ENCODE measurements at places on chromosomes 16 and 17.

- no peak for DNase-seq
Measured at GRCh38 chr16:56363781-56364565, 61.4 kb downstream of the AMFR start.

DNA sequence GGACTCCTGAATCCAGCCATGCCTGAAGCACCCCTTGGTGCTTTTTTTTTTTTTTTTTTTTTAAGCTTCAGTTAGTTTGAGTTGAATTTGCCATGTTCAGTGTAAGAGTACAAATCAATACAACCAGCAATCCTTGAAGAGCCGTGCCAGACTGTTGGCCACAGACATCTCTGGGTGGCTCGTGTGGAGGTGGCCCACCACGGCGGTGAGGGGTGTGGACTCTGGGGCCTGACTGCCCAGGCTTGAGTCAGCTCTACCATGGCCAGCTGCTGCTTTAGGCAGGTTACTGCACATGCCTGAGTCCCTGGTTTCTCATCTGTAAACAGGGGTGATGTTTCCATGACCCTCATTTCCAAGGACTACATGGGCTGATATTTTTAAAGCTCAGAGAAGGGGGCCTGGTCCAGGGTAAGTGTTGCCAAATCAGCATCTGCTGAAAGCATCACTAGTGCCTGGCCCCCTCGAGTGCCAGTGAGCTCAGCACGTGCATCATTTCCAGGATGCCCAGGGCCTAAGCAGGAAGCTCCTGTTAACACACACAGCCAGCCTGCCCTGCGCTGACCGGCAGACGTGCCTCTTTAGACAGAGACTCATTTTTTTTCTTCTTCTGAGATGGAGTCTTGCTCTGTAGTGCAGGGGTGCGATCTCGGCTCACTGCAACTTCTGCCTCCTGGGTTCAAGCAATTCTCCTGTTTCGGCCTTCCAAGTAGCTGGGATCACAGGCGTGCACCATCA is 90.1 kb downstream of the DNAH17 start:
- no peak for DNase-seq

DNA sequence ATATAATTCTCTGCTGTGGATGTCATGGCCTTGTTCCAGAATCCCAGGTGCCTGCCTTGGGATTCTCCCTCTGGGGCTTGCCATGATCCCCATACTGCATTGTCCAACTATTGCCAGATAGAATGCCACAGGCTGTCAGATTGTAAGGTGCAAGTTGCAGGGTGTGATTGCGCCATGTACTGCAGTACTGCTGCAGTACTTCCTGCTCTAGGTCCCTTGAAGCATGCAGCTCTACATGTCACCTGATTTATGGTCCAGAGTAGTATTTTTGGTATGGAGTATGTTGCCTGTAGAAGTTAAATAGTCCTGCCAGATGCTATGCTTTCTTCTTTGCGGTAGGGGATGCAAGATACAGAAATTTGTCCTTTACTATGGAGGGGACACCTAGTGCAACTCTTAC is 7.0 kb upstream of the SLFN5 start:
- DNase-seq, result no peak

DNA sequence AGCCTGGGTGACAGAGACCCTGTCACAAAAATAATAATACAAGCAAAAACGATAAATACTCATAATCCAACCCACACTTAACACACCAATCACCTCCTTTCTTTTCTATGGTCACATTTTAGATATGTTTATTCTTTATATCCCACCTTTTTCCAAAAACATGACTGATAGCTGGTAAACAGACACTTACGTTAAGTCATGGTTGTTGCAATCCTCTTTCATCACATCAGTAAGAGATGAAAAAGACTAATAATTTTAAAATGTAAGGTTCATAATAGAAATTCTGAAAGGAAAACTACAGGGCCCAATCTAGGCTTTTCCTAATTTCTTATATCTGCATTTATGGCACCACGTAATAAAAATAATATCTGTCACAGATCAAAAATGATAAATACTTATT is 10.2 kb downstream of the SMURF2 start:
- no peak for DNase-seq

DNA sequence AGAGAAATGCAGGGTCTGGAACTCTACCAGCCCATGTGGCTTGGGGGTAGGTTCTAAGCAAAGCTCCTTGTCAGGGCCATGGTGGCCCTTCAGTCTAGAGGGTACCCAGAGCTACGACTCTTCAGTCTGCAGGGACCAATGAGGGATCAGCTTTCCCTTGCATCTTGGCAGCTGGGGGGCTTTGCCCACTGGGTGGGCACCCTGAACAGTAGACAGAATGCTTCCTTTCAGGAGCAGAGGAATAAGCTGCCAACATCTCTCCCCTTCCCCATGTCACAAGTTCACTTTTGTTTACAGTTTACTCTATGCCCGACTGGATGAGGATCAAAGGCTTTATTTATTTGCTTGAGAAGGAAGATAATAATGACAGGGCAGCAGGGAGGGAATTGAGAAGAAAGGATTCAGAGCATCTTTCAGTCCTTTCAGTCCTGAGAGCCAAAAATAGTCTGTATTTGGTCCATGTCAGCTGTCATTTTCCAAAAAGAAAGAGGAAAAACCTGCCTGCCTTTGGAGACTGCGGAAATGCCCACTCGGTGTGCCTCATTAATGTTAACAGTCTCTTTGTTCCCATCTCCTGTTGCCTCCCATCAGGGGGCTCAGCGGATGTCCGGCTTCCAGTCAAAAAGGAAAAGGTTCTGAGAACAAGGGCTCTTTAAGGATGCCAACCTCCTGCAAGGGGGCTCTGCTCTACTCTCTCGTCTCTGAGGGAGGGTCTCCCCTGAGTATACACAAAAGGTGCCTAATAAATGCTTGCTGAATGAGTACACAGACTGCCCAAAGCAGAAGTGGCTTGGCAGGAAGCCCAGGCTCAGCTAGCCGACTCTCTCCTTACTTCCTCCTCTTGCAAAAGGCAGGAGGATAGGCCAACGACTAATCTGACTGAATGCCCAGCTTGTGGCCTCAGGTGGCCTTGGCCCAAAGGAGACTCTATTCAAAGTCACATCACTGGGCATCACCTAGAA is 17.1 kb downstream of the TRAF4 start:
- no peak for DNase-seq

- DNase-seq, result peak; percentile 32
Measured at GRCh38 chr16:15682105-15682570, 32.1 kb downstream of the NDE1 start.

DNA sequence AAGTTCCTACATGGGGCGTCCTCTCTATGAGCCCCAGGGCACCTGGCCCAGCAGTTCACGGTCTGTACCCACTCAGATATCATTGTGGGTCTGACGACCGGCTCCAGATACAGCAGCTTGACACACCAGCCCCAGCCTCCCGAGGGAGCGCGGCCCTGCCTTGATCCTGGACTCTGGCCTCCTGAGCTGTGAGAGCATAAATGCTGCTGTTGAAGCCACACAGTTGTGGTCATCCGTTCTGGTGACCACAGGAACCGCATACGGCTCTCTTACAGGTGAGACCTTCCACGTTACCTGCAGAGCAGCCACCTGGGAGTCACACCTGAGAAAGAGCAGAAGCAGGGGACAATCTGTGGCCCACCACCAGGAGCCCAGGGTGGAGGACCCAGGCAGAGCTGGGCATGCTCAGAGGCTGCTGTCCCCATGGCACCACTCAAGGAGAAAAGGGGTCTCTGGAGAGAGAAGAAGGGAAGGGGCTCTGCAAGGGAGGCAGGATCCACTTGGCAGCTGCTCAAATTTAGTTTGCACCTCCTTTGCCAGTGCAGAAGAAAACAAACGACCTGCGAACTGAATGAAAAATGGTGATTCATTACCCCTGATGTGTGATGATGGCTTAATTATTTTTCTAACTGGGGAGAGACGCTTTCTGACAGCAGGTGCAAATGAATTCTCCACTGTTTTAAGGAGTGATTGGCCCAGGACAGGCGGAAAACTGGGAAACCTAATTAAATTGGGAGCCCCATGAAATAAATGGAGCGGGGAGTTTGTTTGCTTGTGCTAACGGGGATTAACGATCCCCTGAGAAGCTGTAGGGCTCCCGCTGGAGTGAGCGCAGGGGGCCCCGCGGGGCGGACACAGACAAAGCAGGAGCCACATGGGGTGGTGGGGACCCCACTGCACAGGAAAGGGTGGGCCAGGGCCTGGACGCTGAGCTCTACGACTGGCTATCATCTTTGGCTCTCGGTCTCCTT is 208.9 kb downstream of the RBFOX3 start:
- DNase-seq, result no peak

GRCh38 chr17:65742403-65743307 is 181.2 kb upstream of the AXIN2 start:
- peak; percentile 56 for DNase-seq

- DNase-seq, result no peak
Measured at GRCh38 chr17:273981-274832, 78.4 kb downstream of the RPH3AL start.

- no peak for DNase-seq
Measured at GRCh38 chr17:44546671-44547606, 10.3 kb upstream of the FZD2 start.

DNA sequence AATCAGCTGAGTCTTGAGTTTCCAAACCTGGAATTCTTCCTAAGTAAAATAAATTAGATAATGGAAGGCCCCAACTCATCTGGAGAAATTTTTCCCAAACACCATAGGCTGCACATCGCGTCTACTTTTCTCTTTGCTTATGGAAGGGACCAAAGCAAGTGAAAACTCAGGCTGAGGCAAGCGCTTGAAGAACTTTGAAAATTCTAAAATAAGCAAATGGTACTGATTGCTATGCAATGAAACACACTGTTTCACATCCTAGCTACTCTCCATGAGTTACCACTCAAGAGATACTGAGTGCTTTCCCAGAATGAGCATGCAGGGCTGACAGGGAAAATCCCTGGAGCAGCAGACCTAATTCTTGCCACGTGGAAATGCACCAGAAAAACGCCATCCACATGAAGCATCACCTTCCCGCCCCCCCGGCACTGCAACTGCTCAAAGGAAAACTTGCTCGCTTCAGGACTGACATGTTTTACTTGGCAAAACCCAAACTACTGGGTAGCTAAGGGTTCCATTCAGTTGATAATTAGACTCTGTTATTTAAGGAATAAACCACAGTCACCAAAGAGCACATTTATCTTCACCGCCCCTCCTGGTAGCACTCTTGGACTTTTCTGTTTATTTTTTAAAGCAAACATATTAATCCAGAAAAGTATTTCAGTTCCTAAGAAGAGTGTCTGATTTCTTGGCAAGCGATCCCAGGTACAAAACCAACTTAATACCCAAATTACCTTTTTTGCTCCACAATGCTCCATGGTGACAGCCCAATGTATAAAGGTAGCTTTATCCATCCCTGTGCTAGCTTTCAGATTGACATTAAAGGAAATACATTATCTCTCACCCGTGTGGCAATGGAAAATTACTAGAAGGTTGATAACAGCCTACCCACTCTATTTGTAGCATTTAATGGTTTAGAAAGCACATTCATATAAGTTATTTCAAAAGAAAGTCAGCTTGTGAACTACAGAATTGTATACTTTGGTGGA is 62.5 kb downstream of the WDR59 start:
- DNase-seq, result no peak

DNA sequence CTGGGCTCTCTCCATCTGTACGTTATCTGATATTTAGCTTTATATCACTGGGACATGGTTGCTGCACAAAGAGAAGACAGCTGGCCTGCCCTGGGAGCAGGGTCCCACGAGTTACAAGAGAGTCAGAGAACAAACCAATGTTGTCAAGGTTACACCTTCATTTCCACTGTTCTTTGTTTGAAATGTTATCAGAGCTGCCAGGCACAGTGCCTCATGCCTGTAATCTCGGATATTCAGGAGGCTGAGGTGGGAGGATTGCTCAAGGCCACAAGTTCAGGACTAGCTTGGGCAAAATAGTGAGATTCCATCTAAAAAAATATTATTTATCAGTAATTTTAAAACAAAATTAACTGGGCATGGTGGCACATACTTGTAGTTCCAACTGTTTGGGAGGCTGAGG is 34.6 kb downstream of the ATP6V0A1 start:
- DNase-seq, result no peak

GRCh38 chr16:66522816-66523590 is 26.9 kb downstream of the TK2 start:
- DNase-seq, result no peak

- DNase-seq, result peak; percentile 21
Measured at GRCh38 chr17:32596628-32597027, 109.8 kb downstream of the CDK5R1 start.

DNA sequence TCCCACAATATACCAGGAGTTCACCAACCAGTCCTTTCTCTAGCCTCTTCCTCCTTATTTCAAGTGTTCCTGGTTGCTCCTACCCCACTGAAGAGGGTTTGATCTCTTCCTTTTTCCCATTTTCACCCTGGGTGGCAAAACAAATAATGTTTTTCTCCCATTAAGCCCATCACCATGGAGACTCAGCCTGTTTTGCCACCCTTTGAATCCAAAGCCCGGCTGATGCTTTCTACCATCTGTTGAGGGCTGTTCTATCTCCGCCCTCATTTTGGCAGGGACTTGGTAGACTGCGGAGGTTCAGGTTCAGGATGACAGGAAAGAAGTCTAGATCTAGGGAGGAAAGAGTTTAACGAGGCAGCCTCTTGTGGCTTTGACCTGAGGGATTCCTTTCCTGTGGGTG is 2.6 kb downstream of the DNAH2 start:
- no peak for DNase-seq

DNA sequence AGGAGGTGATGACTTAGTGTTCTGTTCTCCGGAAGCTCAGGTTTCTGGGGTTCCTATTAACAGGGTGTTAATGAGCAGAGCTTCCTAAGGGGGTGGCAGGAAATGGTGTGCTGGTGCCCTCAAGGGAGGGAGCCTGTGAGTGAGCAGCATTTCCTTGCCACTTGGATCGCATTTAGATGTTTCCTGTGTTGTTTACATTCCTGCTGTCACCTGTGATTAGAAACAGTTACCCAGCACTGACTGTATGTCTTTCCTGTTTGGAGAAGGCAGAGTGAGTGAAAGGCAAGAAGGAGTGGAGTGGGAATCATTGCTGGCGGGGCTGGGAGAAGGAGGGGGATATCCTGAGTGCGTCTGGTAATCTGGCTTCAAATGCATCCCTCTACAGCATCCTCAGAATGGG is 214.6 kb downstream of the CCDC182 start:
- peak; percentile 59 for DNase-seq

GRCh38 chr17:71287071-71287823 is 833.6 kb upstream of the SOX9 start:
- DNase-seq, result no peak

GRCh38 chr16:8236816-8237215 is 353.5 kb downstream of the TMEM114 start:
- no peak for DNase-seq

- no peak for DNase-seq
Measured at GRCh38 chr16:23786964-23787561, 32.2 kb downstream of the CHP2 start.

All from HTR-8/SVneo (cell line).